Nasal cavity respiratory epithelium epithelial cell of viscerocranial mucosa (primary cell): ENCODE measurements at places on chromosomes 6 and 20. TPM values are rescaled to one million over a fixed set of nuclear protein-coding genes. Genes with fewer than 3 reads are reported as not detected.

The NOL7 gene
- 66.4 and 94.7 TPM in 2 replicates for total RNA-seq

The GJA10 gene
- not detected in 2 replicates for total RNA-seq

The CHRNA4 gene
- not detected in 2 replicates for total RNA-seq

The KCNK16 gene
- total RNA-seq, result not detected in 2 replicates

The TCP11 gene
- total RNA-seq, result under 0.01 TPM in 1 of 2 replicates, not detected in the other

The GRIK2 gene
- total RNA-seq, result 0.21 and 0.34 TPM in 2 replicates

The CLPSL1 gene
- total RNA-seq, result not detected in 2 replicates

The HLA-DQB2 gene
- total RNA-seq, result not detected in 2 replicates

The SPEF1 gene
- total RNA-seq, result 0.14 TPM in 1 of 2 replicates, not detected in the other

The VNN1 gene
- 0.34 and 0.50 TPM in 2 replicates for total RNA-seq

The CRISP3 gene
- total RNA-seq, result 0.07 and 0.34 TPM in 2 replicates

The PRPH2 gene
- total RNA-seq, result 0.28 TPM in 1 of 2 replicates, not detected in the other

The C6orf120 gene
- total RNA-seq, result 27.7 and 31.3 TPM in 2 replicates

The SOX4 gene
- total RNA-seq, result 39.0 and 81.7 TPM in 2 replicates

The FOXP4 gene
- total RNA-seq, result 3.1 and 10.0 TPM in 2 replicates

The SPATA2 gene
- total RNA-seq, result 1.7 and 4.4 TPM in 2 replicates

The OVOL2 gene
- 11.0 and 17.4 TPM in 2 replicates for total RNA-seq

The GPR63 gene
- total RNA-seq, result 0.68 and 1.2 TPM in 2 replicates

The HTR1B gene
- total RNA-seq, result 0.64 and 0.68 TPM in 2 replicates

The KIF25 gene
- total RNA-seq, result not detected in 2 replicates

The PRSS16 gene
- total RNA-seq, result 11.2 and 12.6 TPM in 2 replicates

The SLC26A8 gene
- not detected in 2 replicates for total RNA-seq

The SEMG1 gene
- not detected in 2 replicates for total RNA-seq

The PAX1 gene
- total RNA-seq, result not detected in 2 replicates

The SERINC3 gene
- 96.0 and 118 TPM in 2 replicates for total RNA-seq

The MOG gene
- not detected in 2 replicates for total RNA-seq

The RSPH9 gene
- under 0.01 and 0.07 TPM in 2 replicates for total RNA-seq

The MYCT1 gene
- under 0.01 and 0.07 TPM in 2 replicates for total RNA-seq

The HSPA1L gene
- total RNA-seq, result 1.0 and 1.1 TPM in 2 replicates

The SLC22A2 gene
- total RNA-seq, result not detected in 2 replicates

The WFDC10B gene
- not detected in 2 replicates for total RNA-seq

The PAK5 gene
- 0.14 TPM in 1 of 2 replicates, not detected in the other for total RNA-seq

The NRSN1 gene
- total RNA-seq, result not detected in 2 replicates

The SEC23B gene
- total RNA-seq, result 90.6 and 170 TPM in 2 replicates

The MYL9 gene
- 1.4 and 10.5 TPM in 2 replicates for total RNA-seq

The PLG gene
- not detected in 2 replicates for total RNA-seq
